MV-4-11 (cell line): ENCODE measurements at places on chromosomes 2 and 18.

DNA sequence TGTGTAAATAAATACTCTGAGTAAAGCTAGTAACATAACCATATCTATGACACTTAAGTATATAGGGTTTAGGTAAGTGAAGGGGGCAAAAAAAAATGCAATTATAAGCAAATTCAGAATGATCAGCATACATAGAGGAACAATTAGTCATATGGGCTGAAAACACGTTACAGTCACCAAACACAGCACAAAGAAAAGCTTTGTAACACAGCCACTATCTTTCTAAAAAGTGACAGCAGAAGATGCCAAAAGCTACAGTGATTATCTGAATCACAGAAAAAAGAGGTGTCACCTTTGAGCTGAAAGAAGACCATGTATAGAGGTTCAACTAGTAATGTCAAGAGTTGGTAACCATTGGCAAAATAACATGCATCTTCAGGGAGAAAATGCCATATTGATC, 115.5 kb downstream of the ERBB4 start:
- DNase-seq, result no peak

DNA sequence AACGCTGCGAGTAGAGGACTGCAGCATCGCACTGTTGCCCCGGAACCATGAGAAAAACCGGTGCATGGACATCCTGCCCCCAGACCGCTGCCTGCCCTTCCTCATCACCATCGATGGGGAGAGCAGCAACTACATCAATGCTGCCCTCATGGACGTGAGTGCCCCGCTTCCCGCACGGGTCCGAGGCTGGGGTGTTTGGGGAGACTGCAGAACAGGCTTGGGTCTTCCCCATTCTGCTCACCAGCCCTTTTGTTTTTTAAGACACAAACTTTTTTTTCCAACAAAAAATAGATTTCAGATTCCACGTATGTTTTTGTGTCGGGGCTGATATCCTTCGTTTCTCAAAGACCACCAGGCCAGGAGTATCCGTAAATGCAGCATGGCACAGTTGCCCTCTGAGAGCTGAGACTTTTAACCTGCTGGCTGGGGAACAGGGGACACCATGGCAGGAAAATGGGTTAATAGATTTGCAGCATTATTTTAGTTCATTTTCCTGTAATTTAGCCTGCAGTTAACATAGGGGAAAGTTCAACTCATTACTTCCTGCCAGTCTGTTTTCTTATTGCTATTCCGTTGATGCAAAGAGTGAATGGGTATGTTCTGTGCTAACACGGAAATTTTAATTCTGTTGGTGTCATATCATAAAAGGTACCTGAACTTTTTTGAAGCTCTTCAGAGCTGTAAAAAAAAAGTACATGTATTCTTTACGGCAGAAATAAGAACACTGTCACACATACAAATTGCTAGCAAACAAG, 229.9 kb upstream of the RAB12 start:
- no peak for DNase-seq

DNA sequence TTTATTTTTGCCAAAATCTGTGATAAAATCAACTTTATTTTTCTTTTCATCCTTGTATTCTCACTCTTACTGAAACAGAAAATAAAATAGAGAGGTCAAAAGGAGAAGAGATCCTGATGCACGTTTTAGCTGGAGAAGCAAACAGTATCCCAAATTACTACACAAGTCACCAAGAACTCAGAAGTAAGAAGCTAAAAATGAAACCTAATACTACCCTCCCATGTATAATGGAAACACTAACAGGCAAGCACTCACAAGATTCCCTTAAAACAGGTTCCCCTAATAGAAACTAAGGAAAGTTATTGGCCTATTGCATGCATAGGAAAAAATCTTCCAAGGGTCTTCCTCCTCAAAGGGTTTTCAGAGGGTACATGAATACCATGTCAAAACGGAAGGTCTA, 927.0 kb downstream of the ERBB4 start:
- DNase-seq, result no peak

DNA sequence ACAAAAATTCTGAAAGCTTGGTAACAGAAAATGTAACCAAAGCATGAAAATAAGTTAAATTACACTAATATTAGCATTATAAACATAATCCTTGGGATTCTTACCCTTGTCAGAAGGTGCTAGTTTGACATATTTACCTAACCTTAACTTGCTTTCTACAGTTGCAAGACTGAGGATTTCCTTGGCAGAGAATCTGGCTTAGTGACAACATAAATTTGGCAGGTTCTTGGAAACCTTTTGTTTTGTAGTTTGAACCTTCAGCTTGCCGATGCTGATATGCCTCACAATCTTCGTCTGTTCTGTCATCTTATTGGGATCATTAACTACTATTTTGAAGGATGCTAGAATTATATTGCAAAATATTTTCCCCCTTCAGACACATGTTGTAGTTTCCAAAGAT, 3.4 kb downstream of the XIRP2 start:
- DNase-seq, result no peak

DNA sequence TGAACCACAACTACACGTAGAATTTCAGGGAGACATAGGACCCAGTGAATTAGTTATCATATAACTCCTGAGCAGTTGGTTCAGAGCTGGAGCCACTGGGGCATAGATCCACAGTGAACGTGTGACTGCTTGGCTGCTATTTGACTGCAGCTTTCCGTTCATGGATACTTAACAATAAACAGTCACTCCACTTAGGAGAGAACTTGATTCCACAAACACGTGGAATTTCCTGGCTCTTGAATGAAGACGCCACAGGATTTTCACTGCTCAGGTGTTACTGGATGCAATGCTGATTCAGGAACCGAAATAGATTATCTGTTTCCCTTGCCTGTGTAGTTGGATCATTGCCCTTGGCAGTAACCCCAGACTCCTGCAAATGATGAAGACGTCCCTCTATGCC, 679.1 kb upstream of the ZEB2 start:
- DNase-seq, result no peak

GRCh38 chr2:75667884-75668283, 21.3 kb downstream of the MRPL19 start:
- DNase-seq, result no peak

- DNase-seq, result no peak
Observed at GRCh38 chr2:126864861-126865260, 33.8 kb upstream of the TEX51 start.

GRCh38 chr2:237637429-237638135, 10.2 kb downstream of the LRRFIP1 start:
- DNase-seq, result no peak

DNA sequence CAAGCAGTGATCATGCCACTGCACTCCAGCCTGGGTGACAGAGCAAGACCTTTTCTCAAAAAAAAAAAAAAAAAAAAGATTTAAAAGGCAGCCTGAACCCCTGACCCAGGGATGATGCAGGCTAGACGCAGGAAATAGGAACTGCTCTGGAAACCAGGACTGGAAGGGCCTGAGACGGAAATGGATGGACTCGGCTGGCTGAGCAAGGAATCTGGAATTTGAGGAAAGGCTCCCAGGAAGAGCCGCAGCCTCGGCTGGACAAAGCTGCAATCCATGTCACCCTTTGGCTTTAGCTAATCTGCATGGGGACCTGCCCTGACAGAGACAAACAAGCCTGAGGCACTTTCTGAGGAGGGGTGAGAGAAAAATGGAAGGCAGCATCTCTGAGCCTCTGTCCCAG, 55.0 kb upstream of the DAPL1 start:
- DNase-seq, result no peak

GRCh38 chr2:118854507-118855345, 7.3 kb upstream of the EN1 start:
- no peak for DNase-seq

- DNase-seq, result no peak
Observed at GRCh38 chr2:195356920-195357440, 300.0 kb upstream of the SLC39A10 start.

GRCh38 chr18:40524881-40525280, 1430.2 kb upstream of the PIK3C3 start:
- no peak for DNase-seq

GRCh38 chr18:41858761-41859555, 96.1 kb upstream of the PIK3C3 start:
- DNase-seq, result no peak

DNA sequence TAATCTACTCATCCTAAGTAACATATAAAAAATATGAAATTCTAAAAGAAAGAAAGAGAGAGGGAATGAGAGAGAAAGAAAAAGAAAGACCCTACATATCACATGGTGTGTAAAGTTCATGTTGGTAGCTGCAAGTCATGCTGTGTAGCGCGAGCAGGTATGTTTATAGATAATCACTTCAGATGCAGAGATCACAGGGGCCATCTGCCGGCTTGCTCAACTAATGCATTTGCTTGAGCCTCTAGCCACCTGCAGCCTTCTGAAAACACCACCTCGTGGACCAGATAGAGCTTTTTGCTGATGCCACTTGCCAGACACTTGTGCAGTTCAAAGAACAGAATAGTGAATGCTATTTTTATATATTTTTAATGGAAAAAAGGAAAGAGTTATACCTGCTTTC, 37.6 kb downstream of the CDH7 start:
- DNase-seq, result no peak

- DNase-seq, result no peak
Observed at GRCh38 chr18:60895181-60895580, 438.0 kb upstream of the CDH20 start.

- peak; percentile 58 for DNase-seq
Observed at GRCh38 chr2:62578803-62579640, 73.0 kb upstream of the TMEM17 start.

GRCh38 chr2:68715353-68716041, 19.1 kb upstream of the ARHGAP25 start:
- DNase-seq, result peak; percentile 48

- DNase-seq, result peak; percentile 88
Observed at GRCh38 chr2:201157694-201158093, 25.2 kb upstream of the CASP10 start.

DNA sequence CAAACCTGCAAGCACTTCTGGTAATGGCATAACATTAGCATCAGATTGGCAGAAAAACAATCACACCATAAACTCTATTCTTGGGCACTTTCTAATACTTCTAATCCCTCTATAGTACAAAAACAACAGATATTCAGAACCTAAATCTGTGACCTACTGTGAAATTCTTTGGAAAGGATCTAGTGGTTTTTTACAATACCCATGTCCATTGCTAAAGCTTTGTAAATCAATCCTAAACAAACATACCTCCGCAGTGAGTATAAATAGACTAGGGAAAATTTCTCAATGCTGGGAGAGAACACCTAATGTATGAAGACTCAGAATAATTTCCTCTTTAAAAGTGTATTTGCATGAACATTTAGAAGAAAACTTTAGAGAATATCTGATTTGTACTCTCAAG, 1098.5 kb upstream of the DDX18 start:
- no peak for DNase-seq

GRCh38 chr2:51335087-51336058, 303.4 kb upstream of the NRXN1 start:
- no peak for DNase-seq

GRCh38 chr2:188327518-188328213, 36.0 kb downstream of the GULP1 start:
- no peak for DNase-seq

DNA sequence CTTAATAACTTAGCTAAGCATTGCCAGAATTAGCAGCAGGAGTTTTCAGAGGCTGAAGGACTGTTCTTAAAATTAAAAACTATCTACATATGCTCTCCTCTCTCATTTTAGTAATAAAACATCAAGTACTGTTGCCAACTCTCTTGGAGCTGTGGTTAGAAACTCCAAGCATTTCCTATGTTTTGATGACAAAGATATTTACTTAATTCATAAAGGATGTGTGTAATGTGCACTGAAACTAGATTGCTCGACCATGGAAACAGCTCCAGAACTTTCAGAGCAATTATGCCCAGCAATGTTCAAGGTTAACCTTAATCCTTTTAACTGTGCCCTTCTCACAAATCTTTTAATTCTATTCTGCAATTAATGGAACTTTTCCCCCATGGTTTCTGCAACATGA, 8.4 kb downstream of the GRP start:
- no peak for DNase-seq
